ENCODE measurements at places on chromosomes 1 and 21.

DNA sequence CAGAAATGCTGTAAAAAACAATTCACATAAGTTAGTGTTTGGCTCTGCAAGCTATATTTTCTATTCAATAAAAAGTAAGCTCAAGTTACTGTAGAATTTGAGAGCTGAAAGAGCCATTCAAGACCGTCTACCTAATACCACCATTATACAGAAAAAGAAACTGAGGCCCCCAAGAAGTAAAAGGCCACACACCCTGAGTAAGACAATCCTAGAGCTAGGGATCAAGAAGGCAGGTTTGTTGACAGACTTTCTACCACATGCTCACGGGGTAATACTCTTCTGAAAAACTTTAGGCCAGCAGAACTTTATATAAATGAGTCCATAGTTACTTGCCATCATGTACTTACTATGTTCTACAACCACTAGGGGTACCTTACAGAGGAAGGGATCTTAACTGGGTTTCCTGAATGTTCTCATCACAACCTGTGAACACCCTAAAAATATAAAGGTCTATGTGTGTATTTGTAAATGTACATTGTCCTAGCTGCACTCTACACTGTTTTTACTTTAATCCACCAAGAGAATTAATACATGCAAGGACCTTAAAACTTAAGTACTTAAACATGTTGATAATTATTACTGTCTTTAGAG is 2.7 kb downstream of the PSMG1 start:
- DNase-seq: no peak

DNA sequence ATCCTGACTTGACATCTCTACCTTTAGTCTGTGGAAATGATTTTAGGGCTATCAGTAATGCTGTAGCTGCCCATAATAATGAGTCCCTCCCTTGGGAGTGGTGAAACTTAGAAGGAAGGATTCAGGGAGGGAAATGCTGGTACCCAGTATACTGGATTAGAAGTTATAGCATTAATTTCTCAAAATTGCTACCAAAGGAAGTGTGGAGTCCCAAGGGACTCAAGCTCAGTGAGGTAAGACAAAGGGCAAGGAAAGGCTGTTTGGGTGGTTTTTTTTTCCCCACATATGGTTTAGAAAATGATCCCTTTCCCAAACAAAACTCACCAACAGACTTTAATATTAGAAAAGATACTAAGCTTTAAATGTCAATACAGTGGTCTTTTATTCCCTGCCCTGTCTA is 99.9 kb downstream of the CD247 start:
- no peak for DNase-seq

DNA sequence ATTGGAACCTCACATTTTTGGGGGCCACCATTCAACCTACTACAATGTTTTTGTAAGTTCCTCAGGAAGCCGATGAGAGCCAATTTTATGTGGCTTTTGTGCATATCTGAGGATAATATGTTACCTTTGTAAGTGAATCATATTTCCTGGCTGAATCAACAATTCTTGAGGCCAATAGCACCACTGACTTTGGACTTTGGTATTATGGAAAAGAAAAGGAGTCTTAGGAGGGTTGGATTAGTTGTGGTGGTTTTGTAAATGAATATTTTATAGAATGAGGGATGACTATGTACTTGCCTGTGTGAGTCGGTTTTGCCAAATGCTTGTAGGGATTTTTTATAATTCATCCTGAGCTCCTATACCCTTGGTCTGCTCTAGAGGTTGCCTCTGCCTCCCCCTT is 181.5 kb upstream of the HMGB4 start:
- DNase-seq: no peak

- no peak for DNase-seq
Observed at GRCh38 chr1:100626397-100626796, 88.5 kb downstream of the GPR88 start.

DNA sequence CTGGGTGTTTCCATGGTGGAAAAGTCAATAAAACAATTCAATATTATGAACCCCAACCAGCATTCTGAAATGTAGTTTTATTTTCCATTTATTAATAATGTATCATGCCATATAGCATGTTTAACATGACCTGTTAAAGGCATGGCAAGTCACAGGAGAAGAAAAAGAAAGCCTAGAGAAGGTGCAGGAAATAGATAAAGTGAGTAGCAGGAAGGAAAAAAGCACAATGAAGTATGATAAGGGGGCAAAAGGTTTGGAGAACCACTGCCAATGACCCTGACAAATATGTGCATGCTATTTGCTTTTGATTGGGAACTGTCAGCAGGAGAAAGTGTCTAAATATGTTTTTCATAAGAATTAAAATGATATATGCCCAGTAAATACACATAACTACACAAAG is 85.6 kb downstream of the HMCN1 start:
- DNase-seq: no peak

DNA sequence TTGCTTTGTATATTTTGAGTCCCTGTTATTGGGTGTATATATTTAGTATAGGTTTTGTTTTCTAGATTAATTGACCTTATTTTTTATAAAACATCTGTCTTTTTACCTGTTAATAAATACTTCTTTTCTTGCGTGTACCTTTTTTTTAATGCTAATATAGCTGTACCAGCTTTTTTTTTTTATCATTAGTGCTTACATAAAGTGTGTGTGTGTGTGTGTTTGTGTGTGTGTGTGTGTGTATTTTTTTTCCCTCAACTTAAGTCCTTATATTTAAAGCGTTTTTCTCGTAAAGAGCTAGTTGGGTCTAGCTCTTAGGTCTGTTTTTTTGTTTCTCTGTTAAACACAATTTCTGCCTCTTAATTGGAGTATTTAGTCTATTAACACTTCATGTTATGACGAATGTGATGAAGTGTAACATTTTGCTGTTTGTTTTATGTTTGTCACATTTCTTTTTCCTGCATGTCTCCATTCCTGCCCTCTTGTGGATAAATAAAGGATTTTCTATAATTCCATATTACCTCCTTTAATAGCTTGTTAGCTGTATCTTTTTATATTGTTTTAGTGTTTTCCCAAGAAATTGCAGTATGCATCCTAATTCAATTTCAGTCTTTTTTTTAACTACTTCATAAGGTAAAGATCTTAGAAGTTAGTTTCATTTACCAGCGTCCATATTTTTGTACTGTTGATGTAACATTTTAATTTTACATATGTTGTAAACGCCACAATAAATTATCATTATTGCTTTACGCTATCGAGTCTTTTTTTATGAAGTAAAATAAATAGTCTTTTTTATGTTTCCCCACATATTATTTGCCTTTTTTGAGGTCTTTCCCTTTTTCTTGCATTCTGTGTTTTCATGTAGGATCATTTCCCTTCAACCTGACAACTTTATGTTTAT is 4.3 kb downstream of the PRMT2 start:
- no peak for DNase-seq

DNA sequence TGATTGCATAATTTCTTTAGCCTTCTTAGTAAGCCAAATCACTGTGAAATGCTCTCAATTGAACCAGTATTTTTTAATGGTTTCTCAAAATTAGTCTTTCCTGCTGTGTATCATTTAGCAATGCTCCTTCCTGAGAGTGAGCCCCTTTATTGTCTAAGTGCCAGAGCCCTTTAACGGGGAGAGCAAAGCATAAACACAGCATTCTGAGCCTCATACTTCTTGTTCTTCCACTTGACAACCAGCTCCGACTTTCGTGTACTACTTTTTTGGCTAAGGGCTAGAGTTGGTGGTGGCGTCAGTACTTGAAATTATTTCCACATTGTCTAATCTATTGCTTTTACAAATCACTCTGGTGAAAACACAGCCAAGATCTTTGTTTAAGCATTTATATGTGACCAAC is 299.0 kb downstream of the TPR start:
- no peak for DNase-seq
